Posterior vena cava (tissue), 2 donors: ENCODE measurements at places on chromosomes 2 and 18. TPM values are rescaled to one million over a fixed set of nuclear protein-coding genes. Genes with fewer than 3 reads are reported as not detected.

DNA sequence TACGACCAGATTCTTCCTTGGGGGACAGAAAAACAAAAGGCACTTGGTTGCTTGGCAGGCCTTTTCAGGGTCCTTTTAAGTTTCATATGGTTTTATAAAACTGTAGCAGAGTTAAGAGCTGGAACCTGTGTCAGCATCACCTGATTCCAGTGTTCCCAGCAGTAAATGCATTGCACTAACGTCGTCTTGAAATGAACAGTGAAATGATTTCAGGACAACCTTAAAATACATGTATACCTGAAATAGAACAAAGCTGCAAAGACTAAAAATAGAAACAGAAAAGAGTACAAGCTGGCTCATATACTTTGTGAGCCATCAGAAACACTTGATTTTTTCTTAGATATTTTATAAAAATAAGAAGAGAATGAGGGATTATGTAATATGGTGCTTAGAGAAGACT is 51.9 kb downstream of the ACSL3 start:
- no peak for DNase-seq

DNA sequence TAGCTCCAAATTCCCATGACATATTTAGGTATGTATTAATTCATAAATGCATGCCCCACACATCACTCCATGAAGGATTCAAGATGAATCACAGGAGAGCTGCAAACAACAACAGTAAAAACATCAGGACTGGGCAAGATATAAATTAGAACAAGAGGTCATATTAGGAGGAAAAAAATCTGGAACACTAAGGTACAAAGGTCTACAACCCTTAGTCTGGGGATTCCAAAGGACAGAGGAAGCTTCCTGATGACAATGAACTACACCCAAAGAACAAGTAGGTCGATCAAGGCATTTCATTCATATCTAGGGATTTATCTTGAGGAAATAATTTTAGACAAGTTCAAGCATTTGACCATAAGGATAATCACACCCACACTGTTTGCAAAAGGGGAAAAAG is 14.5 kb downstream of the VPS4B start:
- DNase-seq = no peak

- no peak for DNase-seq
Observed at GRCh38 chr2:75646090-75646582, 447 bp upstream of the MRPL19 start.

- no peak for DNase-seq
Observed at GRCh38 chr18:61702007-61702406, 190.8 kb downstream of the RNF152 start.

DNA sequence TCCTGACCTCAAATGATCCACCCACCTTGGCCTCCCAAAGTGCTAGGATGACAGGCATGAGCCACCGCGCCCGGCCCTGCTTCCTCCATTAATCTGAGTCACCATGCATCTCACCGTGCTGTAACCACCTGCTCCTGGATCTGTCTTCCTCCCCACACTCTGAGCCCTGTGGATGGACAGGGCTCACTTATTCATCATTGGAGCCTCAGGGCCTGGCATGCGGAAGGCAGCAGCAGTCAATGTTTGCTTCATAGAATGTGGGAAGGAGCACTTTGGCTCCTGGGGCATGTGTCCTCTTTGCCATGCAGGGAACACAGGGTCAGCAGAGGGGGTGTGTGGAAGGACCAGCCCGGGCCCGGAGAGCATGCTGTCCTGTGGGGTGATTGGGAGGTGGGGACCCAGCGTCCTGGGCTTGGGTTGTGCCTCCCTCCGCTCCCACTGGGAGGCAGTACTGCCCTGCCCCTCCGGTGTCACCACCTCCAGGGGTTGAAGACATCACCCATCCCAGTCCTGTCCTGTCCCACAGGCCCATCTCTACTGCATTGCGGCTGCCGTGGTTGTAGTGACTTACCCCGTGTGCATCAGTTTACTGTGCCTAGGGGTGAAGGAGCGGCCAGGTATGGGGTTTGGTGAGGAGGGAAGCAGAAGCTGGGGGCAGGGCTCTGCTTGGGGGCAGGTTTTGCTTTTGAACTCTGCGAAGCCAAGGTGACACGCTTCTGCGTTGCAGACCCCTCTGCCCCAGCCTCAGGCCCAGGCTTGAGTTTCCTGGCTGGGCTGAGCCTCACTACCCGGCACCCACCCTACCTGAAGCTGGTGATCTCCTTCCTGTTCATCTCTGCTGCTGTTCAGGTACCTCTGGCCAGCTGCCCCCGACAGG is 11.5 kb downstream of the MFSD2B start:
- no peak for DNase-seq

GRCh38 chr2:15182275-15182674 is 378.9 kb downstream of the NBAS start:
- DNase-seq = no peak

GRCh38 chr2:236968101-236968879 is 117.4 kb upstream of the COPS8 start:
- no peak for DNase-seq

DNA sequence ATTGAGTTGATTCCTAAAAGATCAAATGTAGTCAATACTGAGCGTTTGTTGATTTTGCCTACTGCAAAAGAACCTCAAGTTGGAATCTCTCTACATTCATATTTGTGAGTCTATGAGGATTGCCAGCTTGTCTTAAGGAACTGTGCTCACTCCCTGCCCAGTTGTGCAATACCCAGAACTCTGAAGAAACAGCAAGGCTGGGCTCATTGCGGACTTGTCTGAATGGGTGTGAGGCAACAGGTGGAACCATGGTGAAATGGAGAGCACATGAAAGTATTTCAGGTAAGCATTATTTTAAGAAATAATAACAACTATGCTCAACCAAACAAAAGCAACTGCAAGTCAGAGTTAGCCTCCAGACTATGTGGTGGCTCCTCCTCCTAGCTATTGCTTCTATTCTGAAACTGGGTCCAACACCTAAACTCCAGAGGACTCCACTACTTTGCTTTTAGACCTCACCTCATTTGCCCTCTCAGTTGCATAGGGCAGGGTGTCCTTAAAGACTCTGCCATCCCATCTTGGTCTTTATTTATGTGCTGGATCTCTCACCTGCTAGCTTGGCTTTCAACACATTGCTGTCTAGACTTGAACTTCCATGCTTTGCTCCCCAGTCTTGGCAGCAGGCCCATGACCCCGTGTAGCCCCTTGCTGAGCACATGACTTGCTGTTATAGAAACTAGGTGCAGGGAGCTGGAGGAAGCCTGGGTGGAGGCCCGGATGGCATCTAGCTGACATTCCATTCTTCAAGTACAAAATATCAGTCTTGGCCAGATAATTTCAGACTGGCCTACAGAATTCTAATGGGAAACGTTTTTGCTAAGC is 94.8 kb upstream of the ARL5A start:
- peak; percentile 91 for DNase-seq

- no peak for DNase-seq
Observed at GRCh38 chr2:222930862-222931261, 70.0 kb downstream of the ACSL3 start.

DNA sequence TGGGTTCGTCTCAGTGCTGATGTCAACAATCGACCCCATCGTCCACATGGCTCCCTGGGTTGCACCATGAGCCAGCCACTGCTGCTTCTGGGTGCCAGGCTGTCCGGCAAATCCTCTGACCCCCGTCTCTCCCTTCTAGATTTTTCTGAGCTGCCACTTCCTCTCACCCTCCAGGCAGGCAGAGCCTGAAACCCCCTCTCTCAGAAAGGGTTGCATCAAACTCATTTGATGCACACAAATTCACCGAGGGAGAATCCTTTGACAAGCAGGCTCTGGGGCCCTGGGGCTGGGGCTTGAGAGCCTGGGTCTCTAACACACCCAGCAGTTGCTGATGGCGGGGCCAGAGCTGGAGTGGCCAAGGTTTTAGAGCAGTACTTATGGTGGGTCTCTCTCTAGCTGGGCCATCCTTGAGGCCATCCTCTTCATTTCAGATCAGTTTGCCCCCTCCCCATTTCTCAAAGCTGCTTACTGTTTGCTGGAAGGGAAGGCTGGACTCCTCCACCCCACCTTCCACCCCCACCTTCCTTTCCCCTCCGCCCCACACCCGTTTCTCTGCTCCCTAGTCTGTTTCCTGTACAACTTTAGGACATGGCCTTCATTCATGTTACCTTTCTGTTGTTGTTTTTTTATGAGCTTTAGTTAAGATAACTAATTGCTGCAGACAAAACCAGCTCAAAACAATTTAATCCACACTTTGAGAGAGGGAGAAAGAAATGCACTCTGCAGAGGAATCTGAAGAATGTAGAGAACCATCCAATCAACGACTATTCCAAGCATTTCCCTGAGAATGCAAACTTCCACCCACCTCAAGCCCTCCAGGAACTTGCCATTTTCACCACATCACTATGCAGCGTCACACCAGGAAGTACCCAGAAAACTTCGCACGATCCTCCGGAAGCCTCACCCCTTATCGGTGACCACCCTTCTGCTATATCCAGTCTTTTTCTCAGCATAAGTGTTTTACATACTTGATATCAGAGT is 69.5 kb downstream of the ARL4C start:
- DNase-seq = no peak

DNA sequence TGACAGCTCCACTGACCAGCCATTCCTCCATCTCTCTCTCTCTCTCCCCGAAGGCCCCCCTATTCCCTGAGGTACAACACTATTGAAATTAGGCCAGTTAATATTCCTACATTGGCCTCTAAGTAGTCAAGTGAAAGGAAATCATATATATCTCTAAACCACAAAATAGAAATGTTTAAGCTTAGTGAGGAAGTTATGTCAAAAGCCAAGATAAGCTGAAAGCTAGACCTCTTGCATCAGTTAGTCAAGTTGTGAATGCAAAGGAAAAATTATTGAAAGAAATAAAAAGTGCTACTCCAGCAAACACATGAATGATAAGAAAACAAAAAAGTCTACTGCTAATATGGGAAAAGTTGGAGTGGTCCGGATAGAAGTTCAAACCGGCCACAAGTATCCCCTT is 301.3 kb upstream of the RBMS1 start:
- DNase-seq = no peak

DNA sequence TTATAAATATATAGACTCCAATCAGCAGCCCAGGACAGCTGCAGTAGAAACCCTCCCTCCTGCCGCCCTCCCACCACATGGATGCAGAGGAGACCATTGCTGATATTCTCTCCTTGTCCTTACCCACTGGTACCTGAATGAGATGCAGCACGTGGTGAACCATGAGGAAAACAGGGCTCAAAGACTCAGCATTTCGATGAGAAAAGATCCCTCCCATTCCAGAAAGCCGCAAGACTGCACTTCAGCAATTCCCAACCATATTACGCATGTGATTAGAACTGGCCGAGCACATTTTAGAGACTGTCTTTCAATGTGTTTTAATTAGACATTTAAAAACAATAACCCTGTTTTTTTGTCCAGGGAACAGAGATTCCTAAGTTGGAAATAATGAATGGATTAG is 125.5 kb downstream of the NRP2 start:
- no peak for DNase-seq

- DNase-seq = no peak
Observed at GRCh38 chr18:33469699-33470098, 29.2 kb upstream of the CCDC178 start.

DNA sequence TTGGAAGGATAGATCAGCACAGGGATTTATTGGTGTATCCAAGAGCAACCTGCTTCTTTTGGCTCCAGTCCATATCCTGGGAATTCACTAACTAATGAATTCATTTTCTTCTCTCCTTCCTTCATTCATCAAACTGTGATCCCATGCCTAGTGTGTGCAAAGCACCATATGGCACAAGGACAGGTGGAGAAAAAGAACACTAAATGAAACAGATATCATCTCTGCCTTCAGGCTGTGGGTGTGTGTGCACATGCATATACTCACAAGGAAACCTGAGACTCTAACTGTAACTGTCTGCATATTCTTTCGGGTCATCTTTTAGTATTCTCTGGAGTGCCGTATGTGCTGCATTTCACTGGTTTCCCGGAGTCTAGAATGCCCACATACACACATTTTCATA is 20.2 kb downstream of the TNP1 start:
- DNase-seq = no peak

- DNase-seq = no peak
Observed at GRCh38 chr2:79792090-79792489, 279.2 kb downstream of the CTNNA2 start.

- DNase-seq = no peak
Observed at GRCh38 chr2:60033325-60033724, 520.1 kb downstream of the BCL11A start.

GRCh38 chr2:139194546-139194945 is 414.4 kb upstream of the NXPH2 start:
- no peak for DNase-seq

GRCh38 chr2:53150146-53150545 is 617.5 kb upstream of the CHAC2 start:
- no peak for DNase-seq

GRCh38 chr2:33678436-33678835 is 79.3 kb upstream of the FAM98A start:
- DNase-seq = no peak

DNA sequence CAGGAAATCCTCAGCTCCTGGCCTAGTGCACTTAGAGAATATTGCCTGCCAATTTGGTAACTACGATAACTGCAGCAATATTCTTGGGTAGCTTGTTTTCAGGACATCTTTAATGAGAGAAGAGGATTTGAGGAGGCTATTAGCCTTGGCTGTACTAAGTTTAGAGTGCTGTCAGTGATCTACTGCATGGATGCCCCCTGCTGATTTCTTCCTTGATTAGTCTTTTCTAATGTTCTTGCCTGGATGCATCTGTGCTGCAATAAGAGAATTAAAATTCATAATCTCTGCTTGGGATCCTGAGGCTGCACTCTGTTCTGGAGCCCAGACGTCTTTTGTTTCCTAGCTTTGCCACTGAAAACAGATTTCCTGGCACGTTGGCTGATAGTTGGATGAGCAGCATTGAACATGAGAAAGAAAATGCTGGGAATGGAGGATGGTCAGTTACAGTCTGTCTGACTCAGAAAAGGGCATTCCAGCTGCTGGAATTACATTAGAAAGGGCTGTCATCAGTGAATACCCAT is 115.4 kb downstream of the CCDC85A start:
- DNase-seq = no peak

DNA sequence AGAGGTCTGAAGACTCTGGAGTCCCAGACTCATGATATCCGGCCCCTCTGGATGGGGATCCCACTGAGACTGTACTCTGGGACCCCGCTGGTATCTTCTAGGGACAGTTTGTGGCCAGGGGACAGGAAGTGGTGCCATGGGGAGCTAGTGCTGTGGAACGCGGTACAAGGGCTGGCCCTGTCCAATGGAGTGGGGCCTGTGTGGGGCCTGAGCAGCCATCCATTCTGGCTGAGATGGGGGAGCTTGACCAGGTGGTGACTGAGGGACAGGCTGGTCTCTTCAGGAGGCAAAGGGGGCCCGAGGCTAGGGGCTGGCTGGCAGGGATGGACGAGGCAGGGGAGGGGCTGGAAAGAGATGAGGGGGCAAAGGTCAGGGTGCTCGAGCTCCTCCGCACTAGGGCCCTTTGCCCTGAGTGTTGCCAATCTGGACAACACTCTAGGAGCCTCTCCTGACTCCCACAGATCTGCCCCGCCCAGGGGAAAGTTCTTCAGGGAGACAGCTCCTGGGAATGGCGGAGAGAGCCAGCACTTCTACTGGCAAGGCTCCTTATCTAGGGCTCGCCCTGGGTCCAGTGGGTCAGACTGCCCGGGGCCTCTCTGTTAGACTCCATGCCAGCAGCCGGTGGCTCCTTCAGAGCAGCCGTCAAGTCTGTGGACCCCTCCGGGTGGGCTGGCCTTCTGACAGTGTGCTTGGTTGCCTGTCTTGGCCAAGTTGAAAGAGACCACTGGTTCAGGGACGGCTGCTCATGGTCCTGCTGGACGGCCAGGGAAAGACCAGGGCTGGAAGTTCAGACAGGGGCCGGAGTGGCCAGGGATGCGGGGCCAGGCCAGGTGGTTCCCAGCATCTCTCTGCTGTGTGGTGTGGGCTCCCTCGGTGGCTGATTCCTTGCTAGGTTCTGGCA is 12.3 kb downstream of the MALL start:
- DNase-seq = no peak

The TMEFF2 gene
- 0.19 TPM for total RNA-seq

The ANKRD30B gene
- total RNA-seq = not detected

The GBX2 gene
- total RNA-seq = not detected

The ALKAL2 gene
- total RNA-seq = 63.8 TPM
